Smooth muscle cell of the umbilical artery (primary cell): ENCODE measurements at places on chromosomes 1 and 21. TPM values are rescaled to one million over a fixed set of nuclear protein-coding genes. Genes with fewer than 3 reads are reported as not detected.

The NT5C1A gene
- not detected in 2 replicates for total RNA-seq

The SLC25A34 gene
- 0.30 and 0.69 TPM in 2 replicates for total RNA-seq

The NUAK2 gene
- 6.4 and 6.8 TPM in 2 replicates for total RNA-seq

The HCRTR1 gene
- total RNA-seq = 0.14 and 0.30 TPM in 2 replicates

The NFASC gene
- 10.1 and 35.9 TPM in 2 replicates for total RNA-seq

The CYP4A22 gene
- total RNA-seq = not detected in 2 replicates

The HMGN1 gene
- total RNA-seq = 250 and 289 TPM in 2 replicates

The C1QB gene
- not detected in 2 replicates for total RNA-seq

The VHLL gene
- 0.28 TPM in 1 of 2 replicates, not detected in the other for total RNA-seq

The GBP7 gene
- not detected in 2 replicates for total RNA-seq

The UTS2 gene
- not detected in 2 replicates for total RNA-seq

The CCDC181 gene
- total RNA-seq = 0.59 and 1.4 TPM in 2 replicates
